GM23248 (cell line): ENCODE measurements at places on chromosomes 4 and X.

- no peak for DNase-seq
Observed at GRCh38 chrX:661154-661553, 30.6 kb downstream of the SHOX start.

GRCh38 chr4:81605271-81605670 lies 133.6 kb upstream of the RASGEF1B start:
- DNase-seq = no peak

DNA sequence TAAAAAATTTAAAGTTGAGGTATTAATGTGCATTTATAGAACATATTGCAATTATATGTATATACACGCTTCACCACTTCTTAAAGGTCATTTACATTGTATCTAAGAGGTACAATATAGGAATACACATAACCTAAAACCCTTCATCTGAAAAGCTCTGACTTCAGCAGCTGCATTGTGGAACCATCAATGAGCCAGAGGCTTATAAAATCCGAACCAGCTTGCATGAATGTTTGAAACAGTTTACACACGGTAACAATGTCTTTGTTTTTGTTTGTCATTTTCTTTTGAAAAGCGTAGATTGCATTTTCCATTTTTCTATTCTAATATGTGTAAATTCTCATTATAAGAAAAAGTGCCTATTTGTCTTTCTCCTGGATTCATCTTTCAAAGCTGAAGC lies 221.6 kb downstream of the DCLK2 start:
- DNase-seq = no peak

DNA sequence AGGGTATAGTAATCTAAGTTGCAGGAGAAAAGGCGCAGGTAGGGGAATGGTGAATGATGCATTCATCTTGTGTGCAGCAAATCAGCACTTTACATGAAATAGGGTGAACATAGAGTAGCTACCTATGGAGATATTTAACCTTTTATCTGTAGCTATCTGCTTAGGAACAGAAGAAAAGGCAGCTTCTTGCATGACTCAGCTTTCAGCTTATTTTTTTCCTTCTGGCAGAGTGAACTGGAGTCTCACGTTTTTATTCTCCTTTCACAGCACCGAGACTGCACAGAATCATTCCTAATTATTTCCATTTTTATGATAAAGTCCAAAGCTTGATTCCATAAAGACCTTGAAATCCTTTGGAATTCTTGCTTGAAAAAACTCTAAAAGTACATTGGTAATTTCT lies 4.8 kb upstream of the SCOC start:
- peak; percentile 7 for DNase-seq

- peak; percentile 83 for DNase-seq
Observed at GRCh38 chr4:138222046-138222445, 20.1 kb downstream of the SLC7A11 start.

- DNase-seq = no peak
Observed at GRCh38 chrX:134562002-134562401, 96.3 kb downstream of the PLAC1 start.

GRCh38 chrX:1190596-1191145 lies 21.8 kb downstream of the CRLF2 start:
- DNase-seq = no peak

GRCh38 chr4:111666826-111667360 lies 478.4 kb upstream of the FAM241A start:
- DNase-seq = no peak

DNA sequence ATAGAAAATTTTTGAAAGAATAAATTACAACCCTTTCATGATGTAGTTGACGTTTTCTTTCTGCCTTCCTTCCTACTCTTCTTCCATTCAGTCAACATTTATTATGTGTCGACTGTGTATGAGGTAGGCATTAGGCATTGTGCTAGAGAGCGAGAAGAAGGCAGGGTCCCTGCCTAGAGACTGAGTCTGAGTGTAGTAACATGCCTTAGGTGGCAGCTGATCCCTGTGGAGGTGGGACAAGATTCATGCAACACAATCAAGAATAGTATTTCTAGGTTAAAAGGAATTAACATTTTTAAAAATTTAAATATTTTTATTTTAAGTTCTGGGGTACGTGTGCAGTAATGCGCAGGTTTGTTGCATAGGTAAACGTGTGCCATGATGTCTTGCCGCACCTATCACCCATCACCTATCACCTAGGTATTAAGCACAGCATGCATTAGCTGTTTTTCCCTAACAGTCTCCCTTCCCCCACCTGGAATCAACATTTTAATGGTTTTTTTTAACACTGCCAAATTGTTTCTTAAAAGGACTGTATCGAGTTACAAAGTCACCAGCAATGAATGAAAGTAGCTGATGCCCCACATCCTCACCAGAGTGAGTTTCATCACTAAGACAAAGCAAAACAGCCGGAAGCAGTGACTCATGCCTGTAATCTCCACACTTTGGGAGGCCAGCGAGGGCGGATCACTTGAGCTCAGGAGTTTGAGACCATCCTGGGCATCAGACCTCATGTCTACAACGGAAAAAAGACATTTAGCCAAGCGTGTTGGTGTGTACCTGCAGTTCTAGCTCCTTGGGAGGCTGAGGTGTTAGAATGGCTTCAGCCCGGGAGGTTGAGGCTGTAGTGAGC lies 84.0 kb downstream of the WWC2 start:
- peak; percentile 92 for DNase-seq

- no peak for DNase-seq
Observed at GRCh38 chr4:2733001-2733843, 22.9 kb downstream of the TNIP2 start.

GRCh38 chr4:153067376-153067775 lies 131.3 kb downstream of the FHDC1 start:
- DNase-seq = peak; percentile 62

GRCh38 chr4:39641451-39641850 lies 2.8 kb upstream of the SMIM14 start:
- DNase-seq = no peak

DNA sequence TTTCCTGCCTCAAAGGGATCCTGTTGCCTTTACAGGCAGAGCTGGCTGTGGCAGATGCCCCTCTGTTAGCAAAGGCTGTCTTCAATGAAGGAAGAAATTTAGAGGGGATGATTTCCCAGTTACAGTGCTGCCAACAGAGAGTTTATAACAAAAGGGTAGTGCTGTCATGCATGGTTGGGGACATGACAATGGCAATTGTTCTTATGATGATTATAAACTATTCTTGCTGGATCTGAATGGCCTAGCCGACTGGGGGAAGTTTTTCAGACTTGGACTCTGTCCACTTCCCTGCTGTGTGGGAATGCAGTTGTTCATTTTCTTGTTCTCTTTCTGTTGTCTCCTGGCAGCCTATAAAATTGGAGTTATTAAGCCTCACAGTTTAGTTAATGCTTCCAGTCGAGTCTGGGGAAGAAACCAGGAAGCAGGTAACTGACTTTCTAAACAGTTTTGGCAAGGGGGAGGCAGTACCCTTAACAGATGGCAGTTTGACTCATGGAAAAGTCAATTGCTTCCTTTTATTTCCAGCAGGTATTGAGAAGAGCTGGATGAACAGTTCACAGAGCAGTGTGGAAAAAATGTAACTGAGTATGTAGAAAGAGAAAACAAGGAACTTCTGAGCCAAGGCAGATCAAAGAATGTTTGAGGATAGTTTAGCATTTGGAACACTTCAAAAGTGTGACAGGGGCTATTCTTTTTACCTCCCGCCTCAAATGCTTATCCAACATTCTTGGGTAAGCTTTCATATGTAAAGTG lies 582.6 kb downstream of the RAPGEF2 start:
- DNase-seq = no peak

- no peak for DNase-seq
Observed at GRCh38 chrX:40936827-40937226, 148.4 kb upstream of the USP9X start.

- DNase-seq = no peak
Observed at GRCh38 chr4:68499021-68499420, 51.8 kb downstream of the TMPRSS11E start.

DNA sequence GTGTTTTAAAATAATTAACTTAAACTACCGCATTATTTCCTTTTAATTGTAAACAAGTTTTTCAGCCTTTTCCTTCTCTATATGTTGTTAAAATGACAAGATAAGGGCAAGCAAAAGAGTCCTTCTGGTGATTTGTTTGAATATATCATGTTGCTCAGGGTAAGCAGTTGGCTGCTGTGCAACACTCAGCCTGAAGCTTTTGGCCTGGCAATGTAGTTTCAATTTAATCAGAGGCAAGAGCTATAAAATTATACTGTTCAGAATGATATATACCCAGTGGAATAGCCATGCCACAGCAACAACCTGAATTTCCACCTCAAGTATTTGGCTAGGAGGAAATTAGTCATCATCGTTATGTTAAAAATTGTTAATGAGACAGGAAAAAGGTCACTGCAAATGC lies 53.4 kb downstream of the GRXCR1 start:
- no peak for DNase-seq

- no peak for DNase-seq
Observed at GRCh38 chr4:8108991-8109390, 49.6 kb downstream of the ABLIM2 start.

DNA sequence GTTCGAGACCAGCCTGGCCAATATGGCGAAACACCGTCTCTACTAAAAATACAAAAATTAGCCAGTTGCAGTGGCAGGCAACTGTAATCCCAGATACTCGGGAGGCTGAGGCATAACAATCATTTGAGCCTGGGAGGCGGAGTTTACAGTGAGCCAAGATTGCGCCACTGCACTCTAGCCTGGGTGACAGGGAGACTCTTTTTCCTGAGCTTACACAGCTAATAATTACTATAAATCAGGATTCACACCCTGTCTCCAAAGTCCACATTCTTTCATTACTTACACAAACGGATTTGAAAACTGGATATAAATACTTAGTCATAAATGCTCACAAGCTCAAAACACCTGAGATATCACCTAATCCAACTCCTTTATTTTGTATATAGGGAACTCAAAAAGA lies 151.6 kb downstream of the LRBA start:
- no peak for DNase-seq

GRCh38 chrX:54213603-54214002 lies 30.5 kb upstream of the FAM120C start:
- no peak for DNase-seq

DNA sequence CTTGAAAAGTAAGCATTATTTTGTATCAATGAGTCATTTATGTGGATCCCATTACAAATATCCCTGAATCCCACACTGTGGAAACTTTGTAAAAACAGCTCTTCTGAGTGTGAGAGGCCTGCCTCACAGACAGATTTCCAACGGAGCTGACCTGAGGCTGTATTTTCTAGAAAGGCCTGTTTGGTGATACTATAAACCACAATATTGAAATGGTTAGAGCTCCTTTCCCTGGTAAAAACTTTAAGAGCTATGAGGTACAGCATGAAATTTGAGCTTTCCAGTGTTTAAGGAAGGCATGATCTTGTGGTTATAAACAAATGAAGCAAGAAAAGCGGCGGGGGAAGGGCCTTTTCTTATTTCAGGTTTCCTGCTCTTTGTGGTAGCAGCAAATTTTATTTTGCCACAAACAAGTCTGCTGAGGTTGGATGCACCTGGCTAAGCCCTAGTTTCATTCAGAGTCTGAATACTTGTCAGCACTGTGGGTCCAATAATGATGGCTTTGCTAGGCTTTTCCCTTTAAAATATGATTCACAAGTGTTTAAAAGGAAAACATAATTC lies 86.8 kb upstream of the ETNPPL start:
- DNase-seq = peak; percentile 79

- DNase-seq = no peak
Observed at GRCh38 chr4:104424475-104424941, 70.2 kb downstream of the CXXC4 start.

DNA sequence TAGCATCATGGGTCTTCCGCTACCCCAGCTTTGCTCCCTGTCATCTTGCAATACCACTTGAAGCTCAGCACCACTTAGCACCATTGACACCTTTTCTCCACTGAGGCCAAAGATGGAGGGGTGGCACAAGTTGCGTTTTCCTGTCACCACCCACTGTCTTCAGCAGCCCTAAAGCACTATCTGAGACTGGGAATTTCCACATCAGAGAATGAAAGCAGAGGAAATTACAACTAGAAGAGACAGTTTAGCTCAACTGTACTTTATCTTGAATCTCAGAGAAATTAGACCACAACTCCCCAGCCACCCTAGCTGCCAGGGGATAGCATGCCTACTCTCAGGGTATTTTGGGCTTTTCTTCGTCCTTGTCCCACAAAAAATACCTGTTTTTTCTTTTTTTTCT lies 111.0 kb downstream of the DDIT4L start:
- no peak for DNase-seq

GRCh38 chrX:30904186-30904585 lies 15.1 kb upstream of the TAB3 start:
- no peak for DNase-seq

DNA sequence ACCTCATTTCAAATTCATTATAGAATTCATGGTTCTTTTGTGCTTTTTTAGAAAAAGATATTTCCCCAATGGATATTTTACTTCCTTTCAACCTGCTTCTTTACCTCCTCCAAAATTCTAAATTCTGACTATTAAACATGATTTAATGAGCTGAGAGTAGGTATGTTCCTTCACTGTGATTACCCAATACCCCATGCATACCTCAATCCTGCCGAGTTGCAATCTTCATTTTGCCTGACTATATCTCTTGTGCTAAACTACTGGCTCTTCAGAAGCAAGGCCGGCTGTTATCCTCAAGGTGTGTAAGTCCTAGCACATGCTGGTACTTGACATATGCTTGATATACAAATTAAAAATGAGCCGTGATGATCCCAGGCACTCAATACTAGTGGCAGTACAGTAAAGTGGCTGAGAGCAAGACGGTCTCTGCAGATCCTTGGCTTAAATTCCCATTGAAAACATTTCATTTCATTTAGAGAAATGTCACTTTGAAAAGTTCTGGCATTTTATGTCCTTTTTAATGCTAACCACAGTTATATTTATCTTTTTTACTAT lies 320.4 kb downstream of the KCNIP4 start:
- no peak for DNase-seq

DNA sequence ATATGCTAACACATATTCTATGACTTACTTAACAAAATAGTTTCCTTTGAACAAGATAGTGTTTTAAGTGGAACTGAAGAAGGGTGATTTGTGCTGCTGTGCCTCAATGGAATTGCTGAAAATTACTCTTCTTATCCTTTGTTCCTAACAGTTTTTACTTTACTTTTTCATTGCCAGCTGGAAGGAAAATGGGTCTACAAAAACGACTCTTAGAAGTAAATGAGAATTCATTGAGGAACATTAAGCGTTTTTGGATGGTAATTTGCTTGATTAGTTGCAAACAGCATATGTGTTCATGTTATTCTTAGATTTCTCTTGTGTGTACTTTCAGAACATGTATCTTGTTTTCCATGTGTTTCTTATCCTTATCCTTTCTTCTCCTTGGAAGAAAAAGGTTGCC lies 170.4 kb upstream of the VEGFC start:
- DNase-seq = no peak

GRCh38 chr4:29653221-29653620 lies 1066.9 kb upstream of the PCDH7 start:
- no peak for DNase-seq

DNA sequence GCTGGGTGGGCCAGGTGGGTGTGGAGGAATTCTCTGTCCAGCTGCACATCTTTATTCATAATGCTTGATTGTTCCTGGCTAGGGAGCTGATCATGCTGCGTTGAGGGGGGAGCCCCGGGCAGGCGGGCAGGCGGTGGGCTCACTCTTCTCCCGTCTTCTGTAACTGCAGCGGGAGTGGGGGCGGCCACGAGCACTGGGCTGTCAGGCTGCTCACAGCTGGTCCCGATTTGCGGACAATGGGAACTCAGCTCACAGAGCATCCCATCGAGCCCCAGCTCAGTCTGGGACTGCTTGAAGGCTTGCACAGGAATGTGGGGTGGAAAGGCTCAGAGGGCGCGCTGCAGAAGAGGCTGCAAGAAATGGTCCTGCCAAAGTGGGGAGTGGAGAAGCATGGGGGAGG lies 63.8 kb downstream of the EFNB1 start:
- no peak for DNase-seq
